ENCODE measurements at places on chromosomes 6 and 20.

- DNase-seq, result no peak
Observed at GRCh38 chr6:53244958-53245357, 96.3 kb upstream of the GCM1 start.

DNA sequence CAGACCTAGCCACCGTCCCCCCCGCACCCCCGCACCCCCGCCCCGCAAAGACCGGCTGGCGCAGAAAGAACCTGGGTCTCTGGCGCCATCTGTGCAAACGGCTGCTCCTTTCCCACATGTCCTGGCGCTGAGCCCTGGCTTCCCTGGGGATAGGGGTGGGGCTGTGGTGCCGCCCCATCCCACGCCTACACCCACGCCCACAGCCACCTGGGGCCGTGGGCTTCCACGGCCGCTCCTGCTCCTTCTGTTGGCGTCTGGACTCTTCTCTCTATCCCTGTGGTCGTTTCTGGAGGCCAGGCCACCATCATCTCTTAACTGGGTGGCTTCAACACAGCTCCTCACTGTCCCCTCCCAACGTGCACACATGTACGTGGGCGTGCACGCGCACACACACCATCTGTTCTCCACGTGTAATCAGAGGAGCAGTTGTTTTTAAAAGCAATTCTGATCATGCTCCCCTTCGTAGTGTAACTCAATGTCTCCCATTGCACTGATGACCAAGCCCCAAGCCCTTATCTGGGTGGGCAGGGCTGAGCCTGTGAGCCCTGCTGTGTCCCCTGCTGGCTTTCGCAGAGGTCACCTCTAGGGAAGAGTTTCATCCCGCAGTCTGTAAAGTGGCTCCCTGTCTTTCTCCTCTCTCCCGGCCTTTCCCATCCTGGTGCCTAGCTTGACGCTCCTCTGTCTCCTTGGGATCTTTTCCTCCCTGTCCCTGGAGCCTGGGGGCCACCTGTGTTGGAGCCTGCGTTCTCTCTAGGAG, 31.9 kb upstream of the FAM83D start:
- no peak for DNase-seq

DNA sequence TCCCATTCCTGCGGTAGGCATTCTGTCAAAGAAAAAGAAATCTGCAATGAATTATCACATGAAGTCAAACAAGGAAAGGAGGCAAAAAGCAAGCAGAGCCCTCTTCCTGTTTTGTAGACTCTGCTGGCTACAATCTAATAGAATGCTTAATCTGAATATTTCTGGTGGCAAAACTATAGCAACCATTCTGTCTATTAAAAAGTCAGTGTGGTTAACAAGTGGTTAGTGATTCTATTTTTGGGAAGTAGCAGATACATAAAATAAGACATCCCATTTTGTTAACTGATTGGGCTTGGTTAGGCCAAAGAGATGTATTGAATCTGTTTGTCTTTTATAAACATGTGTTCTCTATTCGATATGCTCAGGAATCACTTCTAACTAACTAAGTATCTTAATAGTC, 442.3 kb downstream of the CDC5L start:
- DNase-seq, result no peak

GRCh38 chr6:2909718-2910117, 6.6 kb upstream of the SERPINB9 start:
- no peak for DNase-seq

GRCh38 chr20:51036226-51036625, 13.3 kb upstream of the KCNG1 start:
- DNase-seq, result no peak

DNA sequence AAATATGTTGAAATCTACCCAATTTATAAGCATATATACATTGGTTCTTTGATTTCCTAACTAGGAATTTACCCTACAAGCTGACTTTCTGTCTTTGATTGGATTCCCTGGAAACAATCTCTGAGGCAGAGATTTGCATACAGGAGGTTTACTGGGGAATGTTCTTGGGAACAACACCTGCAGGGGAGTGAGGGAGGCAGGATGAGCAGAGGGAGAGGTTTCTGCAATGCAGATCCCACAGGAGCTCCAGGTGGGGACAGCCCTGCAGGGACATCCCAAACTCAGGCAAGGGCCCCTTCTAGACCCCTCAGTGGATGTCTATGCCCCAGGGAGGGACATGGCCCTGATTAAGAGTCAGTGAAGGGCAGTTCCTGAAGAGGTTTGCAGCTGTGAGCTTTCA, 95.2 kb upstream of the CCDC167 start:
- no peak for DNase-seq

GRCh38 chr6:21325201-21325856, 268.2 kb upstream of the SOX4 start:
- DNase-seq, result no peak

DNA sequence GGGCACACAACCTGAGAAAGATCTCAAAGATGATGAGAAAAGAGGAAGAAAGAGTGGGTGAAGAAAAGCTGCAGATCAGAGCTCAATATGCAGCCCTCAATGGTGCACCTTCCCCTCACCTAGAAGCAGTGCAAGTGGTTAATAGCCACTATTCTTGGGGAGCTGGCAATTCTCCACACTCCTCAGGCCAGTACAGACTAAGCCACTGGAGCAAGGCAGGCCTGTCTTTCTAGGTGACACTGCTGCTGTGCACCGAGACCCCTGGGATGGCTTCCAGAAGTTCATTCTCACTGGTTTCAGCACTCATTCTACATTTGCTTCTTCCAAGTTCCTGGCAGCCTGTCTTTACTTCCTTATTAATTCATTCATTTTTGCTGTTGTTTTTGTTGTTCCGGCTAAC, 973.3 kb downstream of the KIF16B start:
- no peak for DNase-seq

DNA sequence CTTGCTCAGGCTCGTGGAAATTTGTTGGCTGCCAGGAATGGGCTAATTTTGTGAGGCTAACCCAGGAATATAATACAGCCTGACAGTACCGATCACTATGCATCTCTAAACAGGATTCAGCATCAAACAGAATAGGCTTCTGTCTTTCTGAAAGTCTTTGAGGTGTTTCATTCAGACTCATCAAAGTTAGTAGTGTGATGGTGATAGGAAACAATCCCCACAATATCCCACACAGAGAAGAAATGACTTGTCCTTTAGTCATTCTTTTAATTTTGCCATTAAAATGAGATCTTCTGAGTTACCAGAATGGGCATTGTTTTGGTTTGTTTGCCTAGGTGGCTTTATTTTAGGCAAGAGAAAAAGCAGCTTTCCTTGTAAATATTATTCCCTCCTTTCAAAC, 54.3 kb downstream of the FAM229B start:
- DNase-seq, result no peak

GRCh38 chr20:25052255-25053194, 5.4 kb downstream of the ACSS1 start:
- DNase-seq, result no peak
